Activated CD8-positive, alpha-beta T cell treated with anti-CD3 and anti-CD28 coated beads, Interleukin-2, amount 10 ng/mL, durations not matched to agents 7 days and 5 days (primary cell): ENCODE measurements at places on chromosomes 12 and 14.

- DNase-seq, result no peak
Measured at GRCh38 chr14:64248689-64249088, 45.5 kb downstream of the ESR2 start.

GRCh38 chr12:94641283-94641682, 9.1 kb downstream of the TMCC3 start:
- DNase-seq, result no peak

DNA sequence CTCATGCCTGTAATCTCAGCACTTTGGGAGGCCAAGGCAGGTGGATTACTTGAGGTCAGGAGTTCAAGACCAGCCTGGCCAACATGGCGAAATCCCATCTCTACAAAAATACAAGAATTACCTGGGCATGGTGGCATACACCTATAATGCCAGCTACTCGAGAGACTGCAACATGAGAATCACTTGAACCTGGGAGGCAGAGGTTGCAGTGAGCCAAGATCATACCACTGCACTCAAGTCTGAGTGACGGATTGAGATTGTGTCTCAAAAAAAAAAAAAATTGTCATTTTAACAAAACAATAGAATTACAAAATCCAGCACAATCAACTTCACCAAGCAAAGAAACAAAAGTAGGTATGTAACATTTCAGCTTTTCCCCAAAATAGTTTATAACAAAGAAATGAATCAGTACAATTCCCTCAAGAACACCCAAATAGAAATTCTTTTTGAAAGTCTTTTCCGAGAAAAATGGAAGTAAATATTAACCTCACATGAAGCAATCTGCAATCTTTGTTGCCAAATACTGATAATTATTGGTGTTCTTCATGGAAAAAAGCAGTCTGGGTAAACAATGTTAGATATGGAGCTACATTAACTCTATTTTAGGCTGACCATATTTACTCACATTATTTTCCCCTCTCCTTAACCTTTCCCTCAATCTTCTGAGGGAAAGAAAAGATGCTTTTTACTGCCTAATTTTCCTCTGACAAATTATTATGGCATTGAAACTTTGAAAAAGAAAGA, 165.9 kb upstream of the ATF7IP start:
- DNase-seq, result no peak

DNA sequence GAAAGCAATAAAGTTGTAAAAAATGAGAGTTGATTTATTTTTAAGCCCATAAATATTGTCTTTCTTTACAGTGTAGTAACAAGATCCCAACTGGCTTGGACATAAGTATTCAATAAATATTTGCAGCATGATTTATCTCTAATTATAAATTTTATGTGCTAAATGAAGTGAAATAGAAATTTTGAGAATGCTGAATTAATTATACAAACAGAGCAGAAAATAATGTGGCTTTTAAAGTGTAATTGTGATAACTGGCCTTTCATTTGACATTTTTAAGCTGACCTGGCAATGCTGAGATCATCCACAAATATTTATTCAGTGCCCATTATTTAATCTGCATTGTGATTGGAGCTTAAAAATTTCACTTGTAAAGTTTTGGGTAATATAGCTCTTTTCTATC, 201.6 kb upstream of the NAV3 start:
- DNase-seq, result no peak

- DNase-seq, result peak; percentile 52
Measured at GRCh38 chr14:74302152-74302628, 544 bp downstream of the ABCD4 start.

- peak; percentile 70 for DNase-seq
Measured at GRCh38 chr14:59507063-59507751, 22.9 kb downstream of the JKAMP start.

GRCh38 chr14:105093038-105093430, 27.8 kb upstream of the GPR132 start:
- DNase-seq, result peak; percentile 72

DNA sequence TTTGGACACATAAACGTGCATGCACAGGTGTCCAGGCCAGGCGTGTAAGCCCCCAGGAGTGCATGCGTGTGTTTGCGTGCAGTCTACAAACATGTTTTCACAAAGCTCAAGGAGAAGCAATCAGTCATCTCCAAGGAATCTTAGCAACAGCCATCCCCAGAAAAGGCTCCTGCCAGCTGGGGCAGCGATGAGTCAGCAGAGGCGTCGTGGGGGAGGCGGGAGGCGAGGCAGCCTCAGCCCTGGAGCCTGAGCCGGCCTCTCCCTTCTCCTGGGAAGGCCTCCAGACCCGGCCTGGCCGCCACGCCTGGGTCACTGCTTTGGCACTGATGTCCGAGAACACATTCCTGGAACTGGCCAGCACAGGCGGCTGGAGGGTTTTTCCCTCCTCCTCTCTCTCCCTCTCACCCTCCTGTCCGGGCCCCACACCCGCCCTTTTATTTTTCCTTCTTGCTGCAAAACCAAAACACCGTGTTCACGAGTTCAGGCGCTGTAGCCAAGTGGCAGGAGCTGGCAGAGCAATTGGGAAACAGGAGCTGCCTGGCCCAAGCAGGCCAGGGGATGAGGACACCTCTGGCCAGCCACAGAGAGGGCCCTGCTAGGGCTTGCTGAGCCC, 92.7 kb downstream of the LRRC74A start:
- DNase-seq, result no peak

- DNase-seq, result no peak
Measured at GRCh38 chr12:119258556-119258955, 76.0 kb upstream of the CCDC60 start.

DNA sequence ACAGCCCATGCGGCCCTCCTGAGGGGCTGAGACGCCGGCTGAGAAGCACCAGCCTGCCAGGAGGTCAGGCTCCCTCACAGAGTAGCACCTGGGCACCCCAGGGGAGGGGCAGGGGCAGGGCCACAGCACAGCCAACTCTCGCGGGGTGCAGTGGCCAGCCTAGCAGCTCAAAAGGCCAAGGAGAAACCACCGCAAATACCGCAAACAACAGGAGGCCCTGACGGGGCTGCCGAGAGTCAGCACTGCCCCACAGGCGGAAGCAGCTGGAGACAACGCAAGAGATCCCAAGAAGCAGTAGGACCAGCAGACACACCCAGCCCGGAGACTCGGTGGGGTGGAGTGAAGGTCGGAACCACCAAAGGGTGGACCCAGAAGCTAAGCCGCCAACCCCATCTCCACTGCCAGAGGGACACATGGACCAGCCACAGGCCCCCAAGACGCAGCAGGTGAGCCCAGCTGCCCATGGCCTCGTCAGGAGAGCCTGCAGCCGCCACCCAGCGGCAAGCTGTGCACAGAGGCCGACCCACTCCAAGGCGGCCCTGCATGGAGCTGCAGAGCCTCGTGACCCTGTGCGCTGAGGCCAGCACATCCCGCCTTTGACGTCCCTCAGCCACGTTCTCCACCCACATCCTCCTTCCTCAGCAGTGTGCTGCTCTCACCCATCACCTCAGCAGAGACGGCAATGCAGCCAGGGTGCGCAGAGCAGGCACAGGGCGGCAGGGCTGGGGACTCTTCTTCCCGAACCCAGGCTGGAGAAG, 31.7 kb upstream of the BTBD6 start:
- DNase-seq, result no peak

DNA sequence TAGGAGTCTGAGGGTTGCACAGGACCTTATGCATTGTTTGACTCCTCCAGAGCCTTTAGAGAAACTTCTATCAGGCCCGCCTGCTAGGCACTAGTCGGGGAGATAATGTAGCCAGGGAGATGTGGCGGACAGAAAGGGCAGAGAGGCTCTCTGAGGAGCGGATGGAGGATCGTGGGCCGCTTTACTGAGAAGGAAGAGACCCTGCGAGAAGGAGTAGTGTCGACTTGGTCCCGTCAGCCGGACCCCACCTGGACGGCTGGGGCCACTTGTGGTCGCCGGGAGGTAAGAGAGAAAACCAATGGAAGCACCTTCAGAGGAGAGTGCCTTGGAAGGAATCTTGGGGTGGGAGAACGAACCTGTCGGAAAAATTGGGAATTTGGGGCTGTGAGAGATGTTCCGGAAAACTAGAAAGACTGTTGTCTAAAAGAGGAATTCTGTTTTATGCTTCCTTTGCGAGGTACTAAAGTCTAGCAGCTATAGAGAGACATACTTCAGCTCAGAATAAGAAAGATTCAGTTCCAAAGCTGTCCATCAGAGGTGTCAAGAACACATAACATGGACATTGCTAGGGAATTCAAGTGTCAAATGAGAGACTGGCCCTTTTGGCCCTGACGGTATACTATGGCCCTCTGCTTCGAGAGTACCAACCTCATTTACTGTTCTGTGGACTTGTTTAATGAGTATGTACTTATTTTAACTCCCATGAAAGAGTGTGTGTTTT, 660 bp upstream of the MCRS1 start:
- no peak for DNase-seq

- DNase-seq, result no peak
Measured at GRCh38 chr12:88715673-88716072, 135.4 kb upstream of the KITLG start.

GRCh38 chr12:11762723-11763326, 113.4 kb downstream of the ETV6 start:
- DNase-seq, result no peak

GRCh38 chr14:24879661-24880386, 170.1 kb downstream of the STXBP6 start:
- no peak for DNase-seq

GRCh38 chr12:16424531-16424930, 77.1 kb downstream of the MGST1 start:
- DNase-seq, result no peak

GRCh38 chr12:10159280-10159679, 12.7 kb downstream of the OLR1 start:
- DNase-seq, result no peak

DNA sequence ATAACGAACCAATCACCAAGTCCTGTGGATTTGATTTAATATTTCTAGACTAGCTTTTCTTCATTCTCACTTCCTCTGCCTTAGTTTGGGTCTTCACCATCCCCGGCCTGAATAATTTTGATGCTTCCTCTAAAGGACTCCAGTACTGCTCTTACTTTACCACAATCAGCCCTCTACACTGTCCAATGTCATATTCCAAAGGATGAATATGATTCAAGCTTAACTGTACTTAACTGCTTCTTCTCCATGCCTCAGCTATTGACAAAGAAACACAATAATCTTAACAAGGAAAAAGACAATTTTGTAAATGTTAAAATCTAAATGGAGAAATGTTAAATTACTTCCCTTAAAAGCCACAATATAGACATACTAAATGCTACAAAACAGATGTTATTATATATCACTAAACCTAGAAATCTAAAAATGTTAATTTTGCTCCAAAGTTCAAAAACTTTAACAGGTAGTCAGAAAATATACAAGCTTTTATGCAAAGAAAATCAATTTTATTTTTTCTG, 70.2 kb downstream of the STXBP6 start:
- DNase-seq, result no peak

- DNase-seq, result no peak
Measured at GRCh38 chr12:40942326-40942725, 245.8 kb upstream of the PDZRN4 start.

- DNase-seq, result no peak
Measured at GRCh38 chr12:64877363-64878004, 53.0 kb downstream of the TBC1D30 start.

DNA sequence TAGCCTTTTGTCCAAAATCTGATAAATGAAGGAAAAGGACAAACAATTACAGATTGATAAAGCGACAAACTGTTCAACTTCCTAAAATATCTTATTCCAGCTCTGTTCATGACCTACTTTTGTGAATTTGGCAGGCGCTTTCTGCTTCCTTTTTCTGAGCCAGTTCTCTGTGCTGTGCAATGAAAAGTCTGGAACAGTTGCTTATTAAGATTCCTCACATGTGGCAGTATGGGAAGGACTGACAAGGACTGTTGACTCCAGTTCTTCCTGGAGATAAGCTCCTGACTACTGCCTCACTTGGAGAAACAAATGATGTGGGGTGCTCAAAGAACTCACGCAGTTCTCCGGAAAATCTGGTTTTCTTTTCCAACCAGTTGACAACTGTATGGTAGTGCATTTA, 58.3 kb upstream of the ANP32D start:
- DNase-seq, result no peak

GRCh38 chr12:66072566-66072965, 58.0 kb downstream of the LLPH start:
- DNase-seq, result no peak

DNA sequence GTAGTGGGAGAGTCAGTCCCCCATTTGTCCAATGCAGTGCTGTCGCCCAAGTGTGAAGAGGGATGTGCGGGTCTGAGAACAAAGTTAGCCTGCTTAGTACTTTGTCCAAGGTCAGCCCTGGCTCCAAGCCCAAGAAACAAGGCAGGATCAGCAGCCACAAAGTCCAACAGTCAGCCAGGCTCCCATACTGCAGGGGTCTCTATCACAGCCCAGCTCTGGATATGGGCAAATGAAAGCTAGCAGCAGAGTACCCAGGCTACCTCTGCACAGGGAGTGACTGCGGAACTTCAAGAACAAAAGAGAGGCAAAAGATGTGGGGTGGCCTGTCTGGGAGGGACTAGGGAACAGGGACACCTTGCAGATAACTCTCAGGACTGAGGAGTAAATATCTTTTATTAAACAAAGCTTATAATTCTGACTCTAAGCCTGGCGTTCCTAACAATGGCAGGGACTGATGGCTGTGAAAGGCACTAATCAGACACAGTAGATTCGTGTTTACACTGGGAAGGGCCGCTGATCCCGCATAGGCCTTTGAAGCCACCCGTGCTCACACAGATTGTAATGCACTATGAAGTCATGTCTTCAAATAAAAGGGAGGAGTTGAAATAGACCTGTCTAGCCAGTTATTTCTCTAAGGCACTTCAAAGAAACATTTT, 91.0 kb upstream of the EEA1 start:
- DNase-seq, result no peak

DNA sequence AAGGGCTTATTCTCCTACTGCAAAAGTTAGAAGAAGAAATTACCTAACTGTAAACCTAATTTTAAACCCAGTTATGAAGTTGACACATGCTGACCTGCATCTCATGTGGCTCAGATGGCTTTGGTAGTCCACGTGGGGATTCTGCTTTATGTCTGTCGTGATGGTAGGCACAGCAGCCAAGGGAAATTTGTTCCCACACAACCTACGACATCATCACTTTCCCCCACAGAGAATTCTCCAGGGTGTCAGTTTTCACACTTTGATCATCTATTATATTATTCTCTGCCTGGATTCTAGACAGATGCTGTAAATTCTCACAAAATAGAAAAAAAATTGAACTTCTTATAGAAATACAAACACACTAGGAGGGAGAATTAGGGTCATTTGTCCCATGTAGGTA, 70.6 kb downstream of the PTHLH start:
- no peak for DNase-seq

DNA sequence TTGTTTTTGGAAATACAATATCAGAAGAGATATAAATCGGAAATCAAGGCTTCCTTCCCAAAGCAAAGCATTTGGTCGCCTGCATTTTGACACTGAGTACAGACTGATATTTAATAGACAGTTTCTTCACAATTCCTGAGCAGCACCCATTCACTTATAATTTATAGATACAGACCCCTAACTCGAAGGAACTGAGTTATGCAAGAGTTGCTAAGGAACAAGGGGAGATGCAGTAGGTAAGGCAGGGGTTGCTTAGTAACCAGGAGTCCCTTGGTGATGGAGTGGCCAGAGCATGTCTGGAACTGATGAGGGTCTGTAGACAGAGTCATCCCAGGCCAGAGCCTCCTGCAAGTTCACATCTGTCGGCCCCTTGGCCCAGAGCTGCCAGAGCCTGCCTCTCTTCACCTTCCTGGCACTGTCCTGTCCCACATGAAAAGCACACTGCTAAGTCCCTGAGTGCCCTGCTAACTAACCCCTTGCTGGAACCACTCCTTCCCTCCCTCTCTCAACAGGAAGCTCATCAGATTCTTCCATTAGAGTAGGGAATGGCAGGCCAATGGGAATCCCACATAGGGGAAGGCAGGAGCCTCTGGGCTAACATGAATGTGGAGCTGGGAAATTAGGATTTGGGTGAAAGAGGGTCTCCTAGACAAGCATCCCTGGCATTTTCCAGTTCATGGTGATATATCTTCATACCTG, 3.6 kb upstream of the DHRS2 start:
- no peak for DNase-seq
